Kidney tubule cell (primary cell): ENCODE measurements at places on chromosomes 2 and 18.
A peak's percentile ranks its signal among the peaks of the same experiment; 100 is the strongest.

DNA sequence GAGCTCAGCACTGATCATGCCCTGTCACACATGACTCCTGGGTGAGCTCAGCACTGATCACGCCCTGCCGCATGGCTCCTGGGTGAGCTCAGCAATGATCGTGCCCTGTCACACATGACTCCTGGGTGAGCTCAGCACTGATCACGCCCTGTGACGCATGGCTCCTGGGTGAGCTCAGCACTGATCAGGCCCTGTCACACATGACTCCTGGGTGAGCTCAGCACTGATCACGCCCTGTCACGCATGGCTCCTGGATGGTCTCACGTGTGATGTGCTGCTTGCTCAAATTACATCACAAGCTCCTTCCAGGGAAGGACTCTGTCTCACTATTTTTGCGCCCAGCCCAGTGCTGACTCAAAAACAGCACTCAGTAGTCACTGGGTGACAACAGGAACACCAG lies 258.0 kb downstream of the HDAC4 start:
- no peak for DNase-seq

DNA sequence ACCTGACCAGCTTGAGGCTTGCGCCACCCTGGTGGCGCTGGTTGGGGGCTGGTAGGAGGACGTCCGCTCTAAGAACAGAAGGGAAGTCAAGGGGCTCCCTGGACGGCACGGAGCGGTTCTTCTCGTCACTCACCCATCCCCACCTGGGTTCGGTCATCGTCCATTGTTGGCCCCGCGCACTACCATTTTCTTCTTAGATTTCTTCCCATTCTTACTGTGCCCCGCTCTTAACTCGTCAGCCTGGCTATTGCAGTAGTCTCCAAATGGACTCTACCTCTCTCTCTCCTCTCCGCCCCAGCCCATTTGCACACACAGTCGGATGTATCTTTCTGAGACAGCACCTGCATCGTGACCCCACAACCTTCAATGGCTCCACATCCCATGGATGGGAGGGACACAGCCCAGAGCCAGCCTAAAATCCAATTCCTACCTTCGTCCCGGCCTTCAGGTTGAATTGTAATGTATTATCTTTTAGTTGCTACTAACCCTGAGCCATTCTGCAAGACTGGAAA lies 814 bp upstream of the RAB1A start:
- no peak for DNase-seq

GRCh38 chr2:98541906-98542305 lies 66.4 kb downstream of the COA5 start:
- no peak for DNase-seq

GRCh38 chr2:100577777-100578176 lies 15.0 kb downstream of the PDCL3 start:
- peak; percentile 7 for DNase-seq

GRCh38 chr2:128403814-128404708 lies 85.4 kb upstream of the HS6ST1 start:
- no peak for DNase-seq

DNA sequence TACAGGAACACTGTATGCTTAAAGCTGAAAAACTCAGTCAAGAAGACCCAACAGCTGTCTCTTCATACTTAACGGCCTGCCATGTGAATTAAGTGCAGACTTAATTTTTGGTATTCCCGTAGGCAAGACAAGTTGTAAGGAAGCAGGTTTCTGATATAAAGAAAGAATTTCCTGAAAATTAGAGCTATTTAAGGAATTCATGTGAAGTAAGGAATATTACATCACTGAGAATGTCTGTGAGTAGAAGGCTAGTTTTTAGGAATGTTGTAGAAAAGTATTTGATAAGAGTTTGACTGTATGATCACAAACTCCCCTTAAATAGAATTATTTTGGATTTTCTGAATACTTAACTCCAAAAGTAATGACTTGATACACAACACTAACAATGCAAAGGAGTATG lies 51.0 kb downstream of the WDR33 start:
- DNase-seq: no peak

DNA sequence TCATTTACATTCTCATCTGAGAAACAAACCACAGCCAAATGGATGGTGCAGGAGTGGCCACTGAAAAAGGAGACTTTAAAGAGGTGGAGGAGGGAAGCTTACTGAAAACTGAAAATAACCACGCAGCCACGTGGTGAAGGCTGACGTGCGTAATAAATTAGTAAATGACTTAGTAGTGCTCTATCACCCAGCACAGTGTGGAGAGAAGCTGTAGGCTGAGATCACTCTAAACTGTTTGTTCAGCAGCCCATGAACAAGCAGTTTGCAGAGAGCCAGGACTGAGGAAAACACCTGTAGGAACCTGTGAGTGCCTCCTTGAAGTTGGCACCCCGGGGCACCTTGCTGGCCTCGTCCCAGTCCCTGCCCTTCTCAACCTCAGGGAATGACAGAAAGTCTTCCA lies 193.0 kb downstream of the TXNL1 start:
- peak; percentile 9 for DNase-seq

DNA sequence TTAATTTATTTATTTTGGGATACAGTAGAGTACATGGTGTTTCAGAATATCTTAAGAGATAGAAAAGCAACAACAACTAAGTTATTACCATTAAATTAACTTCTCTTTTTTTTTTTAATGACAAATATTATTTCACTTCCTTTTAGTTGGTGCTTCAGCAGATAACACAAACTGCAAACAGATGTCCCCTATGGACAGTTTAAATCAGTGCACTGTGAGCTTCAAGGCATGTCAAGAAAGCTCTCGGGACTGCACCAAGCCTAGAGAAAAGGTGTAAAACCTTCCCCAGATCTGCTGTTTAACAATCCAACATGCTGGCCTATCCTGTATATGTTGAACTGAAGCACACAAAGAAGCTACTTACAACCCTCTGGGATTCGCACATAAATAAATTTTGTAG lies 122.7 kb downstream of the TCF4 start:
- no peak for DNase-seq

- no peak for DNase-seq
Observed at GRCh38 chr2:201633661-201634249, 9.5 kb downstream of the TMEM237 start.

DNA sequence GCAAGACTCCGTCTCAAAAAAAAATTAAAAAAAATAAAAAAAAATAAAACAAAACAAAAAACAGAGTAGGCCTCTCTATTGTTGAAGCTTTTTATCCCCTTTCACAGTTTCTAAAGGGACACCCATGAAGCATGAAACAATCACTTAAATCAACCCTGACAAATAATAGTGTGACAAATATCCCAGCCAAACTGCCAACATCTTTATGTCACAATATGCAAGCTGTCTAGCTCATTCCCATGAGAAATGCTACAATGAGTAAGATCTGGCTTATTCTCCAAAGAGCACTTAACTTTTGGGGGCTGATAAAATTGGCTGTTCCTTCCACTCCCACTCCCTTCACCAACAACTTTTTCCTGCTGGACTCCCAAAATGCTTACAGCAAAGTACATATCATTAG lies 21.7 kb upstream of the ABCA12 start:
- no peak for DNase-seq

DNA sequence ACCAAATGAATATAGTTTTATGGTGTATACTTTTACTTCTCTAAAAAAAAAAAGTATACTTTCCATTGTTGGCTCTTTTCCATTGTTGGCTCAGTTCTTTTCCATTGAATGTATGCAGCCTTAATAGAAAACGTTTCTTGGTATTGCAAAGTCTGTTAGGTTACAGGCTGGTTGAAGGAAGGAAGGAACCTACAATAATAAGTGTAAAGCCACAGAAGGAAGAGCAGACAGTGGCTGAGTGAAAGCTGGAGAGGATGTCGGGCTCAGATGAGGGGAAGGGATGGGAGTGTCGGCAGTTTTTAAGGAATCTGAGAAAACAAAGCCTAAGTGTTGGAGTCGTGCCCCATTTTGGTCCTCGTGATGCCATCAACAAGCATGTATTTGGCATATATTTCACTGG lies 6.8 kb downstream of the COPS8 start:
- no peak for DNase-seq

DNA sequence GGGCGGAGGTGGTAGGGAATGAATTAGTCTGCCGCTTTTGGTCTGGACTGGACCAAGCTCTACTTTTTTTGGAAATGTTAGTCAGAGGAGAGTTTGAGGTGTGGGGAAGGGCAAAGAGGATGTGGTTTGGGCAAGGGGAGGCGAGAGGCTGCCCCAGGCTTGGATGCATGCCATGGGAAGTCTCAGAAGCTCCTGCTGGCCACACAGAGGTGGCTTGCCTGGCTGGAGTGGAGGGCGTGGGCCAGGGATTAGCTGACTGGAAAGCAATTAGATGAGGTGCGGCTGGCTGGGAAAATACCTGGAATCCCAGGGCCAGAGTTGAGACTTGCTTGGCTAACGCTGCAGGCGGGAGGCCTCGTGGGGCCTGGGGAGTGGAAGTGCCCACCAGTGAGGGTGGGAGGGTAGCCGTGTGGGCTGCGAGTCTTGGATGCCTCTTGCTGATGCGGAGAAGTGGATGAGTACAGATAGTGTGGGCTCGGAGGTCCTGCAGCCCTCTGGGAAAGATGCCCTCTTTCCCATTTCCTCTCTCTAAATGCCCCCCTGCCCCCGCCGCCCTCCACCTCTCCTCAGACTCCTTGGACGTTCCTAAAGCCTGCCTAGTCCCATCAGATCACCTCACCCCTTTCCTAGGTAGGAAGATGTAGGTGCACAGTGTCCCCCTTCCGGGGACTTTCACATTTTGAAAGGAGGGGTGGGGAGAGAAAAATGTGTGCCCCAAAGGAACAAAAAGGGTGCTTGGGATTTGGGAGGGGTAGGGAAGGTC lies 117.6 kb downstream of the SMAD7 start:
- peak; percentile 97 for DNase-seq

- DNase-seq: no peak
Observed at GRCh38 chr2:18821431-18821830, 232.1 kb upstream of the NT5C1B start.

DNA sequence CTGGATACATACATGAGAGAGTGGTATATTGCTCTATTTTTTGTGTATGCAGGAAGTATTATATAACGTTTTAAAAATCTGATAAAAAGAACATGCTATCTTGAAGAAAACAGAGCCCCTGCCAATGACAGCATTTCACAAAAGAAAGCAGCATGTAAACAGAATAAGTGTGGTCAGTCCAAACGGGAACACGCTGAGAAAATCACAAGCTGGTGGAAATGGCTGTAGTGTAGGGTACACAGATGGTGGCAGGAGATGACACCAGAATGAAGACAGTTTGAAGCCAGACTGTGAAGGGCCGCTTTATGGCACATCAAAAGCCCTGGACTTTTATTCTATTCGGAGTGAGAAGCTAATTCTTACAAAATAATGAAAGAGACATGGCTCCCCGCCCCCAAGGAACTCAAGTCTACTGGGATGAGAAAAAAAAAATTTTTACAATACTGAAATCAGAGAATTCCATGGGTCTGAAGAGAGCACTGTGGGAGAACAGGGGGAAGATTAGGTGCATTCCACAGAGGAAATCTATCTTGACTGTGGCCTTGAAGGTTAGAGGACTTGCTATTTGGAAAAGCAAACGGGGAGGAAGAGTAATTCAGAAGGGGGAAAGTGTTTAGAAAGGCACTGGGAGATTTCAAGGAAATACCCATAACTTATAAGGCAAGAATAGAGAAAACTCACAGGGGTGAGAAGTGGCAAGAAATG lies 217.7 kb upstream of the SMAD7 start:
- DNase-seq: no peak

GRCh38 chr18:23237524-23238151 lies 102.4 kb downstream of the CABLES1 start:
- peak; percentile 57 for DNase-seq

GRCh38 chr2:108917526-108917925 lies 71.5 kb downstream of the EDAR start:
- DNase-seq: no peak

- no peak for DNase-seq
Observed at GRCh38 chr2:119419065-119419464, 12.6 kb upstream of the TMEM37 start.

GRCh38 chr2:207238831-207239701 lies 73.3 kb upstream of the KLF7 start:
- DNase-seq: peak; percentile 98

DNA sequence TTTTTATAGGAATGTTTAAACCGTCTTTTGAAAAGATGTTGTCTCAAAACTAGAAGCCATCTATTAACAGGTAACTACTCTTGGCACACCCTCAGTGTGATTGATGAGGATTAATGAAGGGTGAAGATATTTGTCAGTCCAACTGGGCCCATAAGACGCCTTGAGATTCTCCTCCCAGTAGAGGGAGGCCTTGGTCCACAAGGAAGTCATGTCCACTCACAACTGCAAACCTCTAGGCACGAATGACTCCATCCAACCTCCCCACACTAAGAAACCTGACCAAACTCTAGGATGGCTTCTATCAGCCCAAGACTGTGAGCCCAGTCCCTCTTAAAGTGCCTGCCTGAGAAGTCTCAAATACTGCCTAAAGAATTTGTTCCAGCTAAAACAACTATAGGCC lies 19.2 kb upstream of the GRP start:
- DNase-seq: no peak

- DNase-seq: peak; percentile 54
Observed at GRCh38 chr2:82998781-82999180, 1460.3 kb downstream of the SUCLG1 start.

- DNase-seq: no peak
Observed at GRCh38 chr18:10727477-10727876, 201.7 kb downstream of the NAPG start.

GRCh38 chr2:233075966-233076339 lies 15.8 kb downstream of the INPP5D start:
- DNase-seq: peak; percentile 12

DNA sequence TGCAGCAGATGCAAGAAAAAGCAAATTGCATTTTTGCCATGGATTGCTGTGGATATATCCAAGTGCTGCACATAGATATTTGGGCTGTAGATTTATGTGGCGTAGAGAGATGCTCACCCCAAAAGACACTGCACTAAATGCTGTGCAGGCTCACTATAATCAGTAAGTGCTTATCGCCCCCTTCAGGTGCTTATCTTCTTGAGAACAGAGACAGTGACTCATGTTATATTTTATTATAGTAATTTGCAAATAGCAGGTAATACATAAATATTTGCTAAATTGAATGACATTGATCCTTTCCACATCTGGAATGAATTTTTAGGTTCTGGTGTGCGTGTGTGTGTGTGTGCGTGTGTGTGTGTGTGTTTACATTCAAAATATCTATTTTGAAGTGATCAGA lies 36.8 kb upstream of the PLEKHM3 start:
- peak; percentile 48 for DNase-seq

DNA sequence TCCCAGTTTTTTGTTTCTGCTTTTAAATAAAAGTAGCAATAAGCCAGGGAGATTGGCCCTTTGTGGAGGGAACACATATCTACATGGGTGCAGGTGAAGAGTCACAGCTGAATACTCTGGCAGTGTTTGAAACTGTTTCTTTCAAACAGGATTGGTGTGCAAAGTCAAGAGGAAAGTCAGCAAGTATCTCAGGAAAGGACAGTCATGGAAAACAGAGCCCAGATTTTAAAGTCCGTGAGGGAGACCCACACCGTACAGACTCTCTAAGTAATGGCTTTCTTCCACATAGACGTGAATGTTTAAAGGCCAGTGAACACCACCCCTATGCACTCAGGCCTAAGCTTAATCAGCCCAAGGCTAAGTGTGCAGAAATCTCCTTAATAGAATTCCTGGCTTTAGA lies 95.3 kb downstream of the GFPT1 start:
- DNase-seq: no peak

- no peak for DNase-seq
Observed at GRCh38 chr18:76546088-76546435, 51.0 kb upstream of the ZNF516 start.
